ENCODE measurements at places on chromosomes 7 and 10.

GRCh38 chr10:79111427-79111826, 42.7 kb downstream of the ZMIZ1 start:
- DNase-seq = no peak

DNA sequence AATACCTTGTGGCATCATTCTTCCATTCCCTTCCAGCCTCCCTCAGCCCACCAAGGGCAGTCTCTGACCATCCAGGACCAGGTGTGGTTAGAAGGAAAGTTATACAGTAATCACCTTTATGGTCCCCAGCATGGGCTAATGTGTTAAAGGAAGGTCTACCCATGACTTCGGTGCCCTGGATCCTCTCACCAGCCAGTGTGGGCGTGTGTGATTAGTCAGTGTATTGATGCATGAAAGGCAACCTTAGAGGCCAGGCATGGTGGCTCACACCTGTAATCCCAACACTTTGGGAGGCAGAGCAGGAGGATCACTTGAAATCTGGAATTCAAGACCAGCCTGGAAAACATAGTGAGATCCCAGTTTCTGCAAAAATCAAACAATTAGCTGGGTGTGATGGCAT, 88.9 kb downstream of the APBB1IP start:
- no peak for DNase-seq

DNA sequence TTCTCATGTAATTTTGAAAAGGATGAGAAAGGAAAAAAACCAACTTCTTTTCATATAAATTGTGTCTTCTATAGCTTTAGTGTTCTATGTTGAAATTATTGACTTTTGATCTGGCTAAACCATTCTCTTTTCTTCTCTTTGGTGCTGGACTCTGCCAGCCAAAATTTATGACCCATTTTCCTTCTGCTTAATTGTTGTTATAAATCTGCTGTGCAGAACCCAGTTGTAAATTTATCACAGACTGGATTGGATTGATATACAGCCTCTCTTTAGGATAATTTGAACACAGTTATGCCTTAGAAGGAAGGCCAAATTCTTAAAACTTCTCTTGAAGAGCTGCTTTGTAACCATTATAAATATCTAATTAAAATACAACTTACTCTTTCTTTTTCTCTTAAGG, 93.8 kb downstream of the PARP12 start:
- DNase-seq = no peak

DNA sequence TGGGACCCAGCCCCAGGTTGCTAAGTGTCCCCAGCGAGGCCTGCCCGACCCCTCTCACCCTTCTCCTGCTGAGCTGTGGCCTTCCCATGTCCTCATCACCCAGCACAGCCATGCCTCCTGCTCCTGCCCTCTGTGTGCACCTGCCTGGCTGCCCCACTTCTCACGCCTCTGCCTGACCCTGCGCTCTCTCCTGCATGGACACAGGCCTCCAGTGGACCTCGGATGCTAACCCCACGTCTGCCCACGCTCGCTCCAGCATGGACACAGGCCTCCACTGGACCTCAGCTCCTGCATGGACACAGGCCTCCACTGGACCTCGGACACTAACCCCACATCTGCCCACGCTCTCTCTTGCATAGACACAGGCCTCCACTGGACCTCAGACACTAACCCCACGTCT, 111.6 kb downstream of the ADARB2 start:
- no peak for DNase-seq

GRCh38 chr10:22344249-22344648, 1.0 kb upstream of the SPAG6 start:
- DNase-seq = no peak

- no peak for DNase-seq
Observed at GRCh38 chr7:113279256-113279655, 160.9 kb upstream of the SMIM30 start.

GRCh38 chr7:132097550-132098134, 478.6 kb downstream of the PLXNA4 start:
- no peak for DNase-seq

GRCh38 chr10:110115784-110116520, 91.5 kb upstream of the MXI1 start:
- DNase-seq = no peak

DNA sequence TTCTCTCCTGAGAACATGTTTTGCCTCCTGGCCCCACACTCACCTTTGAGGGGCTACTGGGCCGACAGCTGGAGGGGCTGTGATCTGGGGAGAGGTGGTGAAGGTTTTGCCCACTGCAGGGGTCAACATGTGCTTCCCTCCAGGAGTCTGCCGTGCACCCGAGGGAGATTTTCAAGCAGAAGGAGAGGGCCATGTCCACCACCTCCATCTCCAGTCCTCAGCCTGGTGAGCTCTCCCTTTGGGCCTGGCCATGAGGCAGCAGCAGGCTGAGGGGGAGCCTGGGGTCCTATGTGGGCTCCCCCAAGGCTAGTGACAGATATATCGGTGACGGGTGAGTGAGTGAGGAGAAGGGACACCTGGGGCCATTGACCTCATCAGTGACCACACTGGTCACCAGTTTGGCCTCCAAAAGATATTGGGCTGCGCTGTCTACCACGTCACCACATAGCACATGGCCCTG, 6.6 kb downstream of the PGAM2 start:
- DNase-seq = no peak

- DNase-seq = no peak
Observed at GRCh38 chr10:48802611-48803071, 118.0 kb downstream of the WDFY4 start.

DNA sequence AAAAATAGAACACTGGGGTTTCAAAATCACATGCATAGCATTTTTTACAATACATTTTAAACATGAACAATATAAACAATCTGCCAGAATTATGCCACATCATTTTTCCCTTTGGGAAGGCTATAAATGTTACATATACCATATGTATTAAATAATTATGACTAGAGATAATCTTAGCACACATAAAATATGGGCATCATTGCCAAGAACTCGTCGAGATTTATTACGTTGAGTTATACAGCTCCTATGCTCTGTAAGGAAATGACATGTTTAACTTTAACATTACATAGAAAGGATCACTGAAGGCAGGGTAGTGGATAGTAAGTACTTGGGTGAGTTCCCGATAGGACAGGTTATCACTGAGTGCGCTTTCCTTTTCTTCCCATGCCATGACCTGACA, 267.8 kb downstream of the PARD3 start:
- no peak for DNase-seq

DNA sequence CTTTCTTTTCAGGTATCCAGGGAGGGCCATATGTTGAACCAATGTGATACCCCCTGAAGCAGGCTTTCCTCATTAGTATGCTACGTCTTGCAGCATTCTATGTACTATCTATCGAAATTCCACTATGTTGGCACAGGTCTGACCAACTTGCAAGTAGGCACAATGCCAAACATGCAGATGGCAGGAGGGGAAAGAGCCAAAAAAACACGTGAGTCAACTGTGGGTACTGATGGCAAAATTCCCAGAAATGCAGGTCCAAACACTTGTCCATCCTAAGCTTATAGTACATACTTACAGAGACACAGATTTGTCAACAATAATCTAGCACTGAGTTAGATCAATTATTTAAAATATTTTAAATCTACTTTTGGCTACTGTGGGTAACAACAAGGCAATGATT, 394.9 kb downstream of the DGKB start:
- DNase-seq = no peak

Data from stimulated activated CD4-positive, alpha-beta T cell treated with anti-CD3 and anti-CD28 coated beads, TNF-alpha, amount 100 ng/mL, for 24 hours (primary cell).